ENCODE measurements at places on chromosomes 2 and 18.

DNA sequence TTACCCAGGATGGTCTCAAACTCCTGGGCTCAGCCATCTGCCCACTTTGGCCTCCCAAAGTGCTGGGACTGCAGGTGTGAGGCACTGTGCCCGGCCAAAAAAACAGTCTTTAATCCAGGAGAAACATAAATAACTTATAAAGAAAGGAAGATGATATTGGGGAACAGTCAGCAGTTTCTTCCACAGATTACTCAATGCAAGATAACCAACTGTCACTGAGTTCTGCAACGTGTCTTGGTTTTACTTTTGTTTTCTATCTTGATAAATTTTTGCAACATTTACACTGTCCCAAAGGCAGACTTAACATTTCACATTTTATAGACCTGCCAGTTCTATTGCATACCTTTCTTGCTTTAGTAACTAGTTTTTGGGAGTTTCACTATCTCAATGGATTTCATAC, 71.1 kb downstream of the ANKRD44 start:
- no peak for DNase-seq

- no peak for DNase-seq
Observed at GRCh38 chr2:44691174-44691785, 250.2 kb upstream of the SIX3 start.

GRCh38 chr2:8388781-8389180, 293.1 kb upstream of the ID2 start:
- no peak for DNase-seq

DNA sequence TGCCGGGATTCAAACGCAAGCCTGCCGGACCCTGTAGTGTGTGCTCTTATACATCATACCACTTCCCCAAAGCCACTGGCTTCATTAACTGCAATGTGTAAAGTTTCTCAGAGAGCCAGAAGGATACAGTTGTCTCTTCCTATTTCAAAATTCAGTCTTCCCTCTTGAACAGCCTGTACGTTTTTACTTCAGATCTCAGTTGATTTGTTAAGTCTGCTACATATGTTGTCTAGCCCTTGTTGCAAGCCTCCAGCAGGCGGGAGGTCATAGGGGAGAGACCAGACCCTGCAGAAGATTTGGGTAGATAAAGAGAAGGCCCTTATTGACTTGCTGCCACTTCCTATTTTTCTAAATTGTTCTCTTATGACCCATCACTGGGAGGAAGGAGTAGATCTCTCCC, 56.2 kb downstream of the ARHGEF33 start:
- DNase-seq: no peak

- peak; percentile 35 for DNase-seq
Observed at GRCh38 chr2:24076849-24077534, 866 bp upstream of the SF3B6 start.

DNA sequence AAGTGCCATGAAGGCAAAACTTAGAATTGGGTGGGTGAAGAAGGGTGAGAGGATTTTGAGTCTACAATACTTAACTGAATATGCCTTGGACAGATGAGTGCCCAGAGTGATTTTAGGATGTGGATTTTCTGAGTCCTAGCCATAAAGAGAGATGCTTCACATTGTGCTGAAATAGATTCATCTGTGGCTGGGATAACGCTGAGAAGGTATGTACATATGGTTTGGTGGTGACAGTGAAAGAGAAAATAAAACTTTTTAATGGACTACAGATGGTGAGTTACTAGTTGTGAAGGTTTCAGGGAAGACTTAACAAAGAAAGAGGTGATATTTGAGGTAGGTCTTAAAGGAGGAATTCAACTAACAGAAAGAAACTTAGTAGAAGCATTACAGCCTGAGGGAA, 265.8 kb downstream of the AKAIN1 start:
- no peak for DNase-seq

Data from stimulated activated CD8-positive, alpha-beta memory T cell treated with anti-CD3 and anti-CD28 coated beads, Interleukin-4, amount 100 ng/mL, for 48 hours (primary cell).